Islet precursor cell (in vitro differentiated cells): ENCODE measurements at places on chromosomes 6 and 20.

- peak; percentile 86 for DNase-seq
These were observed 57.6 kb upstream of the UNC93A start for GRCh38 chr6:167233490-167233889.

- DNase-seq: no peak
These were observed 35.1 kb downstream of the NFATC2 start for GRCh38 chr20:51507216-51508036.

DNA sequence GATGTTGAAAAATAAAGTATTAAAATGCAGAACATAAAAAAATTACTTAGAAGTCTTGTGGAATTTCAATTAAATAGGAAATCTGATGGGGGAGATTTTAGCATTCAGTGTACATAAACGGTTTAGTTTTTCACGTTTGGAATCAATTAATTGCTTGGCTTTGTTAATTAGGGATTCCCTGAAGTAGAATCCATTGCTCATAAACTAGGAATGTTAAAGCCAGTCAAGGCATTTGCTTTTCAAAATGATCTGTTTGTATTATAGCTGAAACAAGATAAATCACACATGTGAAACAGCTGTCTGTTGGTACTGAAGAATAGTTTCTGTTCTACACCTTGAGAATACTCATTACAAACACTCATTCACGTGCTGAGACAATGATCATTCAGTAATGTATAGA, 297.9 kb downstream of the TBC1D7 start:
- no peak for DNase-seq

DNA sequence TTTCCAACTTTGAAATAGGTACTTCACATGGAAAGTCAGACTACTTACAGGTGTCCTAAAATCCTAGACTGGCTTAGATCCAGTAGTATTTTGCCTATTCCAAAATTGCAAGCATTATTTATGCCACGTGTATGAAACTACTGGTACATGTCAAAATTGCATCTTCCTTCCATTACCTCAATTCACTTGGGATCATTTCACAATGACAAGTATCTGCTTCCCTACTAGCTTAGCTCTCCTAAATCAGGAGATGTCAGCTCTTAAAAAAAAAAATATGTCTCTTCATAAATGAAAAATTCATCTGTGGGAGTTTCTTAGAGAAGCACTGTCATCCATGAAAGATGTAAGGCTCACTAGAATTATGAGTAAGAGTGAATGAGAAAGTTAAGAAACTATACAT, 466.6 kb upstream of the MANEA start:
- DNase-seq: no peak

DNA sequence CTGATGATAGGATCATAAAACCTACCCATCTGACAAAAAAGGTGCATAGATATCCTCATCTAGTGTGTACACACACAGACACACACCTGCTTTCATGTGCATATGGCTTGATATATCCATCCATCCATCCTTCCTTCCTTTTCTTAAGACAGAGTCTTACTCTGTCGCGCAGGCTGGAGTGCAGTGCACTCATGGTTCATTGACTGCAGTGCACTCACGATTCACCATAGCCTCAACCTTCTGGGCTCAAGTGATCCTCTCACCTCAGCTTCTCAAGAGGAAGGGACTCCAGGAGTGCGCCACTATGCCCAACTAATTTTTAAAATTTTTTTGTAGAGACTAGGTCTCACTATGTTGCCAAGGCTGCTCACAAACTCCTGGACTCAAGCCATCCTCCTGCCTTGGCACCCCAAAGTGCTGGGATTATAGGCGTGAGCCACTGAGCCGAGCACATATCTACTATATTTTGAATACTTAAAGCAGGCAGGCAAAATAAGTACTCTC, 27.1 kb downstream of the ADNP start:
- DNase-seq: no peak

- no peak for DNase-seq
These were observed 40.8 kb downstream of the PKIB start for GRCh38 chr6:122651031-122651430.

DNA sequence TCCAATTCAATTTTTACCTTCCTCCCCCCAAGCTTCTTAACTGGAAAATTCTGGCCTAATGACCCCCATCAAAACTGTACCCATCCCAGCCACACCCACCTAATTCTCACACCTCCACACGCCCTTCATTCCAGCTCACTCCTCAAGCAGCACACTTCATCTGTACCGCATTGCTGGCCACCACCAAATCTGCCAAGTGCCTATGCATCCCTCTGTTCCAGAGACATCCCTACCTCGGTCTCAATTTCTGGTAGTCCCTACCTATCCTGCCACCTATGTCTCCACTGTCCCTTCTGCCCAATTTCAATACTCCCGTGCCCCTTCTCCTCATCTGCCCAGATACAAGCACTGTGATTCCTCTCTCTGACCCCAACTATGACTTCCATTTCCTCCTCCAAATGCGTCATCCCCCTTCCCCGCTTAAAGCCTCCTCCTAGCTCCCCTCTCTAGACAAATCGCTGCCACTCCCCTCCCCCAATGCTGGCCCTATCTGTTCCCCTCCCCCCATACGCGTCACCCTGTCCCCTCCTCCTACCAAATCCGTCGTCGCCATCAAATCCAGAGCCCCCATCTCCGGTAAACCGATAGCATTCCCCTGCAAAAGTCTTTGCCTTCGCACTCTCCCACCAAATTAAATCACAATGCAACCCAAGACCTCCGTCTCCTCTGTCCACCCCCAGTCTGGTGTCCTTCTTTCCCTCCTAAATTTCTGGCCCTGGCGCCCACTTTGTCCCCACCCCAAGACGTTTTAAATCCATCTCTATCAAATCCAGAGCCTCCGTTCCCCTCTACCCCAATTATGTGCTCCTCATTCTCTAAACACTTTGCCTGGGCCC, 1.2 kb downstream of the MTCH1 start:
- DNase-seq: peak; percentile 76

GRCh38 chr6:3193102-3193849, 34.2 kb downstream of the TUBB2B start:
- DNase-seq: peak; percentile 61

DNA sequence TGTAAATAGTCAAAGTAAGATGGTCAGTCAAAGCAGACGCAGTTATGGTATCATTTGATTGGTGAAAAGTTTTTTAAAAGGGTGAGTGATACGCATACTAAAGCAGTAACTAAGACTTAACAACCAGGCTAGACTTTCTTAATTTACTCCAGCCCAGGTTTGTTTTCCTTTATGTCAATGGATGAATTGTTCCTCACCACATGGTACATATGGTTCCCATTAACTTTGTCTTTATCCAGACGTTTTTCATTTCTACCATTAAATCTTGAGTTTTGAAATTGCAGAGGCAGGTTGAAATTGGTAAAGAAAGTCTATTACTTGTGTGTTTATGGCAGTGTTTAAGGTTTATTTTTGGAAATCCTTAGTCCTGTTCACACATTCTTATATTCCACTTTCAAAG, 98.5 kb upstream of the SCGN start:
- no peak for DNase-seq

GRCh38 chr20:24968278-24968800, 19.3 kb downstream of the CST7 start:
- no peak for DNase-seq

DNA sequence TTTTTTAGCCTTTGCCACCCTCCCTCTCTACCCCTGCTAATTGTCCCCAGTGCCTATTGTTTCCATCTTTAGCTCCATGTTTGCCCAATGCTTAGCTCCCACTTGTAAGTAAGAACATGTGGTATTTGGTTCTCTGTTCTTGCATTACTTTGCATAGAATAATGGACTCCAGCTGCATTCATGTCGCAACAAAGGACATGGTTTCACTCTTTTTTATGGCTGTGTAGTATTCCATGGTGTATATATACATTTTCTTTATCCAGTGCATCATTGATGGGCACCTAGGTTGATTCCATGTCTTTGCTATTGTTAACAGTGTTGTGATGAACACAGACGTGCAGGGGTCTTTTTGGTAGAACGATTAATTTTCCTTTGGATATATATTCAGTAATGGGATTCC, 104.2 kb upstream of the GJE1 start:
- no peak for DNase-seq

DNA sequence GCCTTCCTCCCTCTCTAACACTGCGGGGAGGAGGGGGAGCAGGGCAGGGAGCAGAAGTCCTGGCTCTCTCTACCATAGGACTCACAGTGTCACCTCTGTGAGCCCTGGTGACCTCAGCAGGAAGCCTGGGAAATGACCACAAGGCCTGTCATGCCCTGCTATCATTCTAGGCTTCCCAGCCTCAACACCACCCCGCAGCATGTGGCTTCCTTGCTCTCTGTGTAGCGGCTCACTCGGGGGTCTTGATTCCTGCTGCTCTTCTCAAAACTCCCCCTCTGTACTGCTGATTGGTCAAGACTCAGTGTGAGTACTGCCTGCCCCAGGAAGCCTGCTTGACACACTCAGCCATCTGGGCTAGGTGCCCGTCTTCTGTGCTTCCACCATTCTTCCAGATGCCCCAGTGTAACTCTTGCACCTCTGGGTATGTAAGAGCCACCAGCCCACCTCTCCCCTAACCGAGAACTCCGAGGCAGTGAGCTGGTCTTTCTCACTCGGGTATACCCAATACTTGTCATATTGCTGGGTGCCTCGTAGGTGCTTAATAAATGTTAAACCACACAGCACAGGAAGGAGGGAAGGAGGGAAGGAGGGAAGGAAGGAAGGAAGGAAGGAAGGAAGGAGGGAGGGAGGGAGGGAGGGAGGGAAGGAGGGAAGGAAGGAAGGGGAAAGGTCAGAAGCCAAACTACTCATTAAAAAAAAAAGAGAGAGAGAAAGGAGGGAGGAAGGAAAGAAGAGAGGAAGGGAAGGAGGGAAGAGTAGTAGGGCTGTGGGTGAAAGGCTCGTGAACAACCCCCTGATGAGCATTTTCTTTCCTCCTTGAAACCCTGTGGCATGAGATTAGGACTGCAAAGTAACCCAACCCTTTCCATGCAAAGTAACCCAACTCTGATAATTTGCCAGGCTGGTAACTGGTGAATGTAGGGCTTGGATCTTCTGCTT, 5.0 kb downstream of the MDFI start:
- DNase-seq: peak; percentile 59

GRCh38 chr6:143772116-143773086, 70.7 kb upstream of the LTV1 start:
- no peak for DNase-seq

- no peak for DNase-seq
These were observed 3.1 kb downstream of the SYNJ2 start for GRCh38 chr6:157984686-157985225.

GRCh38 chr6:21214738-21215448, 378.7 kb upstream of the SOX4 start:
- DNase-seq: no peak

DNA sequence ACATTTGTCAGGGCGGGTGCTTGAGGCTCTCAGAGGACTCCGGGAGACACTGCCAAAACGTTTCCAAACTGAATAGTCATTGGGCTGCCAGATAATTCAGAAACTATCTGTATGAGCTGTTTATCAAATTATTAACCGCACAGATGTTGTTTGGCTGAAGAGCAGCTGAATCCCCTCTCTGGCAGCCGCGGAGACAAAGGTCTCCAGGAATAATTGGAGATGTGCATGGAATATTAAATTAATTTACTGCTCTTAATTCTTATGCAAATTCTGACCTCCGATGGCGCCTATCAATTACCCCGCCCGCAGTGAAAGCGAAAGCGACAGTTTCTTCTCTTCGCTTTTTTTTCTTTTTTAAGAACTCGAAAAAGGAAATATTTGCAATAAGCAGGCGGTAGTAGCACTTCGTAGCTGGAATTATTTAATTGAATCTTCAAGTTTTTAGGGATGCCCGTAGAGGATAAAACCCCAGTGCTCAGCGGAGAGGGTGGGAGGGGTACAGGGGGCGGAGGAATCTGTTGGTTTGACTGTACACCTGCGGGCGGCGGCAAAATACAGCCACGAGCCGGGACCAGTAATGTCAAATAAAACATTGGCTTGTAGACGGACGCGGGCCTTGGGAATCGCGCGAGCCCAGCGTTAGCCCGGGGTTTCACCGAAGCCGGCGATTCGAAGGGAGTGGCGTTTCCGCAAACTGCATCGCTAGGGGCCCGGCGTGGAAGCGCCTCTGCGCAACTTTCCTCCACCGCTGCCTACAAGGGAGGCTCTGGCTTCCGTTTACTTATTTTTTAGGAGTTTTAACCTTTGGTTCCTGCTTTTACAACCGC, 6.2 kb downstream of the LINC00237 start:
- no peak for DNase-seq

DNA sequence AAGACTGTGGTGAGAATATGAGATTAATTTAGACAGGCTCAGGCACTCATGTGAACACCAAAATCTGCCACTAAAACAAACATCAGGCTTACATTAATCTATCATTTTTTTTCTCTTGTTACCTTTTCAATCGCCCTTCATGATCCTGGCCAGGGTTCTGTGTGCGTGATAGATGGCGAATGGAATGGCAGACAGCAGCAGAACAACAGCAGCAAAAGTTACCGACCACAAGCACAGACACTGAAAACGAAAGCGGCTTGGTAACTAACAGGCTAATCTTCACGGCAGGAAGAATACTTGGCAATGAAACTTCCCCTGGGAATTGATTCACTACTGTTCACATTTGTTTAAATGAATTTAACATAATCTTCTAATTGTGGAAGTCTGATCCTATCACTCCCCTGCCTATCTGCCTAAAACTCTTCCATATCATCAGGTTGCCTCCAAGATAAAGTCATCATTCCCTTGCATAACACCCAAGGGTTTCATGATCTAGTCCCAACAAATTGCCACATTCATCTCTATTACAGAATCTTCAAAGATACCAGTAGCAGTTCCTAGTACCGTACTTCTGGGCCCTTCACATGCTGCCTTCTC, 28.7 kb downstream of the PTPRK start:
- DNase-seq: peak; percentile 71

- no peak for DNase-seq
These were observed 8.1 kb downstream of the SYCP2L start for GRCh38 chr6:10894958-10895357.

- peak; percentile 58 for DNase-seq
These were observed 355.4 kb downstream of the CD83 start for GRCh38 chr6:14472986-14473337.

DNA sequence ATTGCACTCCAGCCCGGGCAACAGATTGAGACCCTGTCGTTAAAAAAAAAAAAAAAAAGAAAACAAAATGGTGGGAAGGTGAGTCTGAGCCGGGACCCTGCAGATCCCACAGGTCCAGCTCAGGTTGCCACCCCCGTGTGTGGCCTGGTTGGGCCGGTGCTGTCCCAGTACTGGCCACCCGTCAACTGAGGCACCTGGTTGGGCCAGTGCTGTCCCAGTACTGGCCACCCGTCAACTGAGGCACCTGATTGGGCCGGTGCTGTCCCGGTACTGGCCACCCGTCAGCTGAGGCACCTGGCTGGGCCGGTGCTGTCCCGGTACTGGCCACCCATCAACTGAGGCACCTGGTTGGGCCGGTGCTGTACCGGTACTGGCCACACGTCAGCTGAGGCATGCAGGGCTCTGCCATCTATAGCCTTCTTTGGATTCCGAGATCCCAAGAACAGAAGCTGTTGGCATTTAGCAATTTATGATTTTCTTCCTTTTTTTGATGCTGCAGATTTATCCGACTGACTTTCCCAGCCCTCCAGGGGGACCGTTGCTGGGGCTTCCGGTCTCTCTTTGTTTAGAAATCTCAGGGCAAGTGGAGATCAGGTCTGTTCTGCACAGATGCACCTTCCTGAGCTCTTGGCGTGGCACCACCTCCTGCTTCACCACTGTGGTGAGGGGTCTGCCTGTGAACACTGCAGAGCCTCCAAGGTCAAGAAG, 113.8 kb downstream of the SYCP2 start:
- peak; percentile 28 for DNase-seq

- DNase-seq: no peak
These were observed 17.9 kb upstream of the CNKSR3 start for GRCh38 chr6:154528310-154528915.
